ENCODE measurements at places on chromosomes 4 and X.

DNA sequence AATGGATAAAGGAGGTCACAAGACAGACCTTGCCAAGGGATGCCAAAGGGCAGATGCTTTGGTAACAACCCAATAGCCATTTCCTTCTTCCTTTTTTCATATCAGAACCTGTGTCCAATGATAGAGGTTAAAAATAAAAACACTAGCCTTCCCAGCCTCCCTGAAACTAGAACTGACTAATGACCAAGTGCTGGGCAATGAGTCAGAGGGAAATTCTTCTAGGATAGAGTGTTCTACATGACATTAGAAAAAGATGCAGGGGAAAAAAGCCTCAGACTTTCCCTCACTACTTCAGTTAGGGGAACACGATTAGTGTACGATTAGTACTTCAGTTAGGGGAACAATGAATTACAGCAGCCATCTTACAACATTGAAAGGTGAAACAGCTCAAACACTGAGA is 29.3 kb upstream of the FAM47C start:
- DNase-seq, result no peak

DNA sequence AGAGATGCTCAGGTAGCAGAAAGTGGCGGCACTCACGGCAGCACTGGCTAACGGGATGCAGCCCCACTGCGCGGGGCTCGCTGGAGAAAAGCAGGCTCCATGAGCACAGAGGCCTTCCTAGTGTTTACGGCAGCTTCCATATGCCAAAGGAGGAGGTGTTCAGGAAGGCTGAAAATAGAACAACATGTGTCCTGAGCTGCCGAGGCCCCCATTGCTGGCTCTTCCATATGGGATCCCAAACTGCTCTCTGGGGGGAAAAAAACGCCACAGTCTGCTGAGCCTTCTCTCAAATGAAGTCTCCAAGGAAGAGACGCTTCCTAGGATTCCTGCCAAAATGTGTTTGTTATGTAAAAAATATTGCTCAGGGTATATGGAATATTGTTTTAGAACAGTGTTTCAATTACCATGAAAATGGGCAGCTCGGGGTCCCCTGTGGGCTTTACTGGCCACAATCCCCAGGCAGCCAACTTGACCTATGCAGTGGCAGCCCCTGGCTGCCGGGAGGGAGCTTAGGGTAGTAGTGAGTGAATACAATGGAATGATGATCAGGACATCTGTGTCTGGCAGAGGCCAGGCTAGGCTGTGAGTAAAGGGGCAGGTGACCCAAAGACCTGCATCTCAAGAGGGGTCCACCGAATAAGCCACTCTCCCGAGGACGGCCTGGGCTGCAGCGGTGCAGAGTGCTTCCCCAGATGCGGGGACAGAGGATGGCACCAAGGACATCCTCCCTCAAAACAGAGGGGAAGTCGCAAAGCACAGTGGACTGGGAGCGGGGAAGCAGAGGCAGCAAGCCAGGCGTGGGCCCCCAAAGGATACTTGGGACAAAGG is 170.1 kb downstream of the AFAP1 start:
- DNase-seq, result no peak

GRCh38 chr4:145231906-145232700 is 51.7 kb upstream of the OTUD4 start:
- DNase-seq, result no peak

DNA sequence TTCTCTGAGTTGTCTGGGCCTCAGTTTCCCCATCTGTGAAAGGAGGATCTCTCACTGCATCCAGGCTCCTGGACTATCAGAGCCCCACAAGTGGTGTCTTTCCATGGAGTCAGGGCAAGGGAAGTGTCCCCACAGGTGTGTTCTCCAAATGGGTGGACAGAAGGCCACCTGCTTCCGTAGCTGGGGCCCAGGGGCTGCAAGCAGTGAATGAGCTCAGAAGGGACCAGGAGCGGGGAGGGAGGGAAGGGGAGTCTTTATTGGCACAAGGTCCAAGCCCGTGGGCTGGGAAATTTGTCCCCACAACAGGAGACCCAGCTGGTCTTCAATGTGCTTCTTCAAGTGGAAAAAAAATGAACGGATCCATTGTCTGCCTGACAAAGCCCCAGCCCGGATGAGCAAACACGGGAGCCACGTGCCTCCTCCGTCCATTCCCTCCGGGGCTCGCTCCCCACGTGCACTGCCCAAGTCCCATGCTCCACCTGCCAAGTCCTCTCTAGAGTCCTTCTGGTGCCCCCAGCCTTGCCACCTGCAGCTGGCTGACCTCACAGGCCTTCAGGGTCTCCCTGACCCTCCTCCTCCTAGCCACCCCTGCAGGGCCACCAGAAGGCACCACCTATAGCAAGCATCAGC is 72.0 kb downstream of the JAKMIP1 start:
- no peak for DNase-seq

- no peak for DNase-seq
These were observed 58.6 kb upstream of the PAGE5 start for GRCh38 chrX:55161581-55161980.

DNA sequence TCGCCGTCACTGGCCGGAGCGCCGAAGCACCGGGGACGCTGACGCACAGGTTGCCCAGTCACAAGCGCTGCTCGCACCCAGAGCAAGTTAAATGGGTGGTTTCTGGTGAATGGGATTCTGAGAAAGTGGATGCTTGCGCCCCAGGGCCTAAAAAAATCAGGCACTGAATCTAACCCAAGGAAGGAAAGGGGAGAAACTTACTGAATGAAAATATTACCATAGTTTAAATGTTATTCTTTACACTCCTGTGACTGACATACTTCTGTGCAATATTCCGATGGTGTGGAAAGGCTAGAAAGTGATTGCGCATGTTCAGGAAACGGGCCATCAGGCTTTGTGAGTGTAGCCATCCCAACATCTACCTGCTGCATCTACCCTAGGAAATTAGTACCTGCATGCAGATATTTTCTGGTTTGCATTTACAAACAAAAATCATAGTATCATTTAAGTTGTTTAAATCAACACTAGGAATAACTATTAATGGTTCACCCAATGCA is 838 bp upstream of the ABCG2 start:
- no peak for DNase-seq

DNA sequence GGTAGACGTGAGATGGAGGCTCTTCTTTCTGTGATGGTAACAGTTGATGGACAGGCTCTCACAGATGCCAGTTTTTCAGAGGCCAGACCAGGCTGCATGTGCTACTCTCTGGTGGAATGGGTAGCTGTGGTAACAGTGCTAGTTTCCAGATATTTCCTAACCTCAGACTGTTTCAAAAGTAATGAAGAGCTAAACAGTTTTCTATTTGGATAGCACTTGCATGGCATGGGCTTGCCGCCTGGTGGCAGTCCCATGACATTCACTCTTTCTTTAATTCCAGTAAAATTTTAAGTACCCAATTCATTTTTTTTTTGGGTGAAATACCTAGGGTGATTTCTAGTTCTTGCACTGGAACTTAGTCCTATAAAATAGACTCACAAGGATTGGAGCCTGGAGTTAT is 220.2 kb upstream of the MAD2L1 start:
- no peak for DNase-seq

DNA sequence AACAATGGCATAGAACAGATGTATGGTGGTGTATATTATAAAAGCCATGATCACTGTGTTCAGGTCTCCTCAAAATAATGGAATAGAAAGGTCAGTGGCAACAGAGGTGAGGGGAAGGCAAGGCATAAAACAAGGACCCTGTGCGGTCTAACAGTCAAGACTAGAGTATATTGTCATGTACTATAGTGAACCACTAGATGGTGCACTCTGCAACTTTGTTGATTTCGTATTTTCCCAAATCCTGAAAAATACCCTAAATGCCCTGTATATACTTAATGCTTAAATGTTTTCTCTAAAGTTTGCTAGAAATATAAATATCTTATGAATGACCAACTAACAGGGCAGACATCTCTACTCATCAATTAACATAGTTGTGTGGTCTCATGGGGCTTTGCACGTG is 453.0 kb downstream of the PCDH11X start:
- no peak for DNase-seq

GRCh38 chr4:24032371-24032989 is 142.6 kb upstream of the PPARGC1A start:
- no peak for DNase-seq

DNA sequence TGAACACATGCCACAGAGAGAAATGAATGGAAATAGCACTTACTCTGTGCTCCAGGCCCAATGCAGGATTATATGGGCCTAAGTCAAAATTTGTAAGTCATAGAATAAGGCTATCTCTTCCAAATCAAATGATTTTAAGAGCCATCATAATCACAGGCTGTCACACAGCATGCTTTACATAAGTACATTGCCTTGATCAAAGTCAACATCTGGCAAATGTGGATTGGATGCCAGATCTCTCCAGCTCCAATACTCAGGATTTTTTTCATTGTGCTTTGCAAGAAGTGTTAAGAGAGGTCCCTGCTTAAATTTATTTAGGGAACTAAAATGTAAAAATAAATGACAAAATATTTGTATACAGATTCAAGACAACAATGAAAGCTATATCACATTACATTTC is 299.9 kb downstream of the PRDM5 start:
- DNase-seq, result no peak

DNA sequence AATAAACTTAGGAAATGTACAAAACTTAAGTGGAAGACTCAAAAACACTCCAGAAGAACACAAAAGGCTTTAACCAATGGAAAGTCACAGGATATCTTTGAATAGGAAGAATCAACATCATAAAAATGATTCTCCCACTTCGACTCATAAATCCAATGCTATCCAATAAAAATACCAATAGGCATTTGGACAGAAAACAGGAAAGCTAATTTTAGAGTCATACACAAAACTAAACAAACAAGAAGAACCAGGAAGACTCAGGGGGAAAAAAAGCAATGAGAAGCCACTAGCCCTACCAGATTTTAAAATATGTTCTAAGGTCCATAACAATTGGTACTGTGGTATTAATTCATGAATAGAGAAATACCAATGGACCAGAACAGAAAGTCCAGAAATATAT is 28.2 kb downstream of the SLC9A7 start:
- no peak for DNase-seq

DNA sequence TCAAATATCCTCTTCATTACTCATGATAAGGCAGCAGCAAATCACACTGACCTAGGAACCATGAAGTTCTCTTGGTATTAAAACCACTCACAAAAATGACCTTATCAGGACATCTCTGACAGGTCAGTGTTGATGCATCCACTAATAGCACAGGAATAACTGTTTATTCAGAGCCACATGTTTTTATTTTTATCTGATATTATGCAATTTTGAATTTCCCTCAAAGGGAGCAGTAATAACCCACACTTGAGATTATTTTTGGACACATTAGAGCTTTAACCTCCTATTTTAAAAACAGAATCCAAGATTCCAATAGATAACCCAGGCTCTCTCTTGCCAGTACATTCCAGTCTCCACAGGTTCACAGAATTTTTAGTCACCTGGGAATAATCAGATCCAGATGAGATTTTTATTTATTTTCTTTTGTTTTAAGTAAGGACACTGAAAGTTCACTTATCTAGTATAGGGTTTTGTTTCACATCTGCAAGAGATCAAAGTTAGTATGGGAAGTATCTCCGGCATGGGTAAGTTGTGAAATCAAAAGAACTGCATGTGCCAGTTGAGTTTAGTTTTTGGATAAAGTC is 36.3 kb upstream of the MYOZ2 start:
- no peak for DNase-seq

All from right forelimb (tissue), 1 donor.